ENCODE measurements at places on chromosomes 11 and 22.

DNA sequence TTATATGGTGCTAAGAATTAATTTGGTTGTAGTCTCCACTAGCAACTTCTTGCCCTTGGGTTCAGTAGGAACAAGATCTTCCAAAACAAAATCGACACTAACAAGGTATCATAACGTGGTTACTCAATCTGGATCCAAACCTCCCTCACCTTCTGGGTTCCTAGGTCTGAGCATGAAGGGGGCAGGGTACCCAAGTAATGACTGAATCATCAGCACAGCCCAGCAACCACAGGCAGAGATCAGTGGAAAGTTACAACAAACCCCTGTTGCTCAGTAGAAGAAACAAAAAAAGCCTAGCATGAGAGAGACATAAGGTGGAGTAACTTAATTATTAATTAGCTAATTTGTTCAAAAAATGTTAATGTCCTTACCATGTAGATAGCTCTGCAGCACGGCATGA is 221.4 kb downstream of the BLID start:
- DNase-seq, result no peak

DNA sequence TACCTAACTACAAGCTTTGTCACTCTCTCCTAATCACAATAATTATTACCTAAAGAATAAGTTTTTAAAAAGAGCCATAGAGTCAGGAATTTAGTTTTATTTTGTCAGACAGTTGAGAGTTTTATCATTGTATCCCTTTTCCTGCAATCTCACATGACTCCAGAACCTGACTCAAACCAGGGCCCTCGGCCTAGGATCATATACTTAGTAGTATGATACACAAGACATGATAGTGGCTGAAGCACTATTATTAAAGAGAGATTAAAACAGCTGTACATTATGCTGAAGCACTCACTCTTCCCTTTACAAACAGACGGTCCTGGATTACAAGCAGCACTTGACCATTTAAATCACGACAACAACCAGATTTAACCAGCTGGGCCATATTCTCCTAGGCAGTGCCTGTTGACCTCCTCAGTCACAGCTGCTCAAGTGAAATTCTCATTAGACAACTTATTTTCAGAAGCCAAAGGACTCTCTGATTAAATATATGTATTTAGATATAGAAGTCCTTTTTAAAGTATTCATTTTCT is 44.0 kb downstream of the SOX6 start:
- no peak for DNase-seq

- no peak for DNase-seq
Measured at GRCh38 chr11:110874437-110875030, 162.3 kb upstream of the ARHGAP20 start.

DNA sequence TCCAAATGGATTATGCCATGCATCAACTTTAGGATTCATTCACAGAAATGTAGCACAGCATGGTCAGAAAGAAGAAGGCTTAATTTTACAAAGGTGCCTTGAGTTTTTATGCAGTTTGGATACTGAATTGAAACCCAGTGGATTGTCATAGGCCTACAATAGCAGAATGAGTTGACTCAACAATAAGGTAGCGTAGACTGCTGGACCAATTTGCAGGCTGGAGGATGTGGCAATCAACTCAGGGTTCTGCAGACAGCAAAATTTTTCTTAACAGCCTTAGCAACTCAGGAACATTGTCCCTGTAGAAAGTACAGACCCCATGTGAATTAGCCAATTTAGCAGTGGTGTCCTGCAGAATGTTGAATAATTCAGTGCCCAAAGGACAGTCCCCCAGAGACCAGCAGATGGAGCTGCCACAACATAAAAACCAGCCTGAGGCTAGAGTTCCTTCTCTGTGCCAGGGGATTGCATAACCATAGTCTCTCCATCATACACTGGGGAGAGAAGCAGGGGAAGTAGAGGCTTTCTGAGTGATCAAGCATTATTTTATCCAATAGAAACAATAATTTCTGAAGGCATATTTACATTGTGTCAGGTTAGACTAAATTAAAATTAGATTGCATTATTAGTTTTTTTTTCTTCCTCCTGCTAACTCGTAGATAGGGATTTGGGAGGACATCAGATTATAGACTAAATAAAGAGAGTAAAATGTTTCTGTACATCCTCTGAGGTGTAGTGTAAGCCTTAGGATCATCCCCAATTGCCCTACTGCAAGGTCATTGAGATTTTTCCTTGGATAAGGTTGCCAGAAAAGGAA is 20.3 kb upstream of the MRPL17 start:
- no peak for DNase-seq

DNA sequence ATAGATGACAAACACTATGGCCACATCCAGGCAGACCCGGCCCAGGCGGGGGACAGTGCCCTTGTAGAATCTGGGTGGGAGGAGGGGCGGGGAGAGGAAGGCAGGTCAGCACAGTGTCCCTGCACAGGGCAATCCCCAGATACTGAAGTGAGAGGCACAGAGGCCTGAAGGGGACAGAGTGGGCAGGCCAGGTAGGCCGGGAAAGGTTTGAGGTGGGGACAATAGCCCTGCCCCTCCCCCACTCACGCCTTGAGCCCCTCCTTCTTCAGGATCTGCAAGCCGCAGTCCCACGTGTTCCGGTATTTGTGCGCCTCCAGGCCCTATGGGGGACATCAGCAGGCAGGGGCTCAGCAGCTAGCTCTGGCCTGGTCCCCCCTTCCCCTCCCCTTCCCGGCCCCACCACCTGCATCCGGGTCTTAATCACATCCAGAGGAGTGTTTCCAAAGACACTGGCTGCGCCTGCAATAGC is 2.3 kb downstream of the SLC25A1 start:
- no peak for DNase-seq

- no peak for DNase-seq
Measured at GRCh38 chr11:58742140-58742539, 10.4 kb upstream of the GLYAT start.

- DNase-seq, result no peak
Measured at GRCh38 chr11:46472662-46472994, 81.1 kb upstream of the CHRM4 start.

DNA sequence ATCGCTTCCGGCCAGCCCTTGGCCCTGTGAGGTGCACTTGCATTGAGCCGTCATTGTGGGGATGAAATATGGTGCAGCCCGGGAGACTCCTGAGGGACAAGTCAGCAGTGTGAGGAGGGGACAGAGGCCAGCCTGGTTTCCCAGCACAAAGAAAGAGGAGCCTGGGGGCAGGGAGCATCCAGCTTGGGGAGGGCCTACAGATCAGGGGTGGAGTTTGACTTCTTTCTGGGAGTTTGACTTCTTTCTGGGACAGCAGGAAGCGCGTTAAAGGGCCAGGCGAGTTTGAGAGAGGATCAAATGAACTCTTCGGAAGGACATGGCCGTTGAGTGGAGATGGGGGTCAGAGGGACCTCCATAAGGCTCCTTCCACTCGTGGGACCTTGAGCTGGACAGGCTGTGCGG is 91.9 kb downstream of the LRRC32 start:
- no peak for DNase-seq

DNA sequence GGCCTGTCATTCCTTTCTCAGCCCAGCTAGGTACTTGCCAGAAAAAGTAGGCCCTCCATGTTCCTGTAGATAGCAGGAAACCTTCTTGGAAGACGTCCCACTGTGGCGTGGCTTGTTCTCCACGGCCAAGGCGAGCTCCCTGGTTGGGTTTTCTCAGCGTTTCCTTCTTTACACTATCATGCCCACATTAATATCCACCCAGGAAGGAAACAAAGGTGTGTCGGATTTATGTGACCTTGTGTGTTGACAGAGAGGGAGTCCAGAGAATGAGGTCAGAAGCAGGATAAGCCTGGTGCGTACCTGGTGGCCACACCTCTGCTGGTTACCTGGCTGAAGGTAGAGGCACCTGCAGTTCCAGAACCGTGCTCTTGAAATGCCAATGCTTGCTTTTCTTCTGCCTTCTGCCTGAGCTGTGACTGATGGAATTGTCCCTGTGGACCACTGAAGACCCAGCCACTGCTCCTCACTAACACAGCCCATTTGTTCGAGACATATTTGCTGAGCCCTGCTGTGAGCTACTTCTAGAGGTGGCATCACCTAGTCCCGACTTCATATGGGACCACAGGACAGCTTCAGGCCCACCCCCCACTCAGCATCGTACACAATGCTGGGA is 7.9 kb downstream of the ASPHD2 start:
- DNase-seq, result no peak

DNA sequence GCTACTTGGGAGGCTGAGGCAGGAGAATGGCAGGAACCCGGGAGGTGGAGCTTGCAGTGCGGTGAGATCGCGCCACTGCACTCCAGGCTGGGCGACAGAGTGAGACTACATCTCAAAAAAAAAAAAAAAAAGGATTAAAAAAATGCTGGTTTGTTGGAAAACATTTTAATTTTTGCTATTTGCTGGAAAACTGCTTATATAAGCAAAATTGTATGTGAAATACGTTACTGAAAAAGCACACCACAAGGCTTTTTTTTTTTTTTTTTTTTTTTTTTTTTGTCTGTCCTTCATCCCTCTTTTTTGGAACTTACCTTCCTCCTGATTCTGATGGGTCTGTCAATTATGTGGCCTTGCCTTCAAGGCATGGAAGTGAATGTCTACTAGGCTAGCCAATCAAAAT is 40.8 kb downstream of the DCDC1 start:
- DNase-seq, result no peak

DNA sequence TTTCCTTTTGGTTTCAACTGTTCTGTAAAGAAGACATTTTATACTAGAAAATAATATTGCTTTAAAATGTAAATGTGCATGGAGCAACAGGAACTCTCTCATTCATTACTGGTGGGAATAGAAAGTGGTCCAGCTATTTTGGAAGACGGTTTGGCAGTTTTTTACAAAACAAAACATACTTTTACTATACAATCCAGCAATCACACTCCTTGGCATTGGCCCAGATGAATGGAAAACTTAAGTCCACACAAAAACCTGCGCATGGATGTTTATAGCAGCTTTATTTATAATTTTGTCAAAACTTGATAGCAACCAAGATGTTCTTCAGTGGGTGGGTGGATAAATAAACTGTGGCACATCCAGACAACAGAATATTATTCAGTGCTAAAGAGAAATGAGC is 49.9 kb upstream of the SEPTIN5 start:
- no peak for DNase-seq

DNA sequence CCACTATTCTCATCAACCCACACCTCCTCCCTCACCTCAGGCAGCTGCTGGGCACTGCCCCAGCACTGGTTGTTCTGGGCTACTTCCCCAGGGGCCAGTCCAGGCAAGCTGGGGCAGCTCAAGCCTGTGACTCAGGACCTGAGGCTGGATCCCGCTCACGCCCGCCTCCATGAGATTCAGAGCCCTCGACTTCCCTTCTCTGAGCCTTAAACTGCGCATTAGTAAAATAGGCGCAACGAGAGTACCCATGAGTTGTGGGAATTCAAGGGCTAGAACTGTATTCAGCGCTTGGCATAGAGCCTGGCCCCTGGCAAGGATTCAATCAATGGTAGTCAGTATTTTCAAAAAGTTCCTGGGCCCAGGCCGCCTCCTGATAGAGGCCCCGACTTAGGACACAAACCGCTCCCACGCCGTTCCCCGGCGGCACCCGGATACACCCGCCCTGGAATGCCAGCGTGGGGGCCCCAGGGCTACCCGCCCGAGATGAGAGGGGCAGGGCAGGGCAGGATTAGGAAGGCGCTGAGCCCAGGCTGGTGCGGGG is 723 bp upstream of the CD82 start:
- DNase-seq, result no peak

DNA sequence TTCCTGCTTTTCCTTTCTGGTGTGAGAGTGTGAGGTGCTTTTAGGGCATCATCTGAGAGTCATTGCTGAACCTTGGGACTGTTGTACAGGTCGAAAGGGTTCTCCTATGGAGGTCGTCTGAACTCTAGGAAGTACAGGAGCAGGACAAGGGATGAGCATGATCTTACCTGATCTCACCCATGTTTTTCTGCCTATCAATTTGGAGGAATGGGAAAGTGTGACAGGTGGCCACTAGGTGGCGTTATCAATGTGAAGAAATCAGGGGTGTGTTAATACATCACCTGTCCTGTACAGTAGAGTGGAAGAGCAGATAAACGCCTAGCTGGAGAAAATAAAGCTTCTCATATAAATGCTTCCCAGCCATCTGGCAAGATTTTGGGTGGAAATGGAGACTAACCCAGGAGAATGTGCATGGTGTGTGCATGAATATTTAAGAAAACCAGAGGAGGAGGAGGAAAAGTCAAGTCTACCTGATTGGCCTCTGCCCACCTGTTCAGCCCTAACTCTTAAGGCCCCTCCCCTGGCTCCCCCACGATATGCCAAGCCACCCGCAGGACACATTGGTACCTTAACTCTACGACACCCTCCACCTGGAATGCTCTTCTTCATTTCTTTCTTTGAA is 72.0 kb upstream of the NARS2 start:
- DNase-seq, result no peak

DNA sequence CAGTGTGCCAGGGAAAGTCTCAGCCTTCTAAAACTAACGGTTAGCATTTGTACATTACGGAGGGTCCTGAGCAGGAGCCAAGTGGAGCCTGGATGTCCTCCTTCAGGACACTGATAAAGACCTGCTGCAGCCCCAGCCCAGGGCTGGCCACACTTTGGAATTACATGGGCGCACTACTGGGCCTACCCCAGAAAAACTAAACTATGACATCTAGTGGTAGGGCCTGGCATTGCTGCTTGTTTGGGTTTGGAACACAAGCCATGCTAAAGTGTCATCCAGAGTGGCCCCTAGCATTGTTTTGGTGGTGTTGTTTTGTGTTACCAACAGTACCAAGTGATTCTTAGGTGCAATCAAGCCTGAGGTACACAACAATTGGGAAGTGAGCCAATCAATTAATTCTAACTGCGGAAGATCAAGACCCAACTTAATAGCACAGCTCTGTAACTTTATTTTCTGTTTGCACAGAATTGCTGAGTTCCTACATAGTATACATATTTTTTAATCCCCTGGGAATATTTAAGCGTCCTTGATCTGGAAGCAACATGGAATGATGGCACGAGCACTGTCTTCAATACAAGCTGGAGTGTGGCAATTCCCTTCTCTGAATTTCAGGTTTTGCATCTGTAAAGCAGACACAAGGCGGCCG is 340.7 kb downstream of the LARGE1 start:
- DNase-seq, result no peak

- no peak for DNase-seq
Measured at GRCh38 chr11:18987454-18988231, 48.4 kb upstream of the MRGPRX1 start.

- no peak for DNase-seq
Measured at GRCh38 chr11:9783986-9784385, 120.1 kb downstream of the SWAP70 start.

DNA sequence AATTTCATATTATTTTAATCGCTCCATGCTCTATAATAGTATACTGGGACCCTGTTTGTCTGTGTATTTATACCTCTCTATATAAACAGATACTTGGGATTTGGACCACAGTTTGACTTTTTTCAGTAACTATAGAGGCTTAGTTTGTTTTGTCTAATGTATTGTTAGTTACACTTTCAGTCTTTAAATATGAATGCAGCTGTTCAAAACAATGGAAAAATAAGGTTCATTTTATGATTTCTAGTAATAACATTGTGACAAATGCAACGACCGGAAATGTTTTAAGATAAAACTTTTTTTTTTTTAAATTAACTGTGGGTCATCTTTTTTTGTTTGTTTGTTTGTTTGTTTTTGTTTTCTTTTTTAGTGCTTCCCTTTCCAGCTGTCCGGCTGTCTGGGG is 133.5 kb downstream of the ARHGAP42 start:
- no peak for DNase-seq

- DNase-seq, result no peak
Measured at GRCh38 chr11:119982517-119983239, 155.2 kb downstream of the TRIM29 start.

All from stimulated activated CD8-positive, alpha-beta memory T cell treated with anti-CD3 and anti-CD28 coated beads, Interleukin-4, amount 100 ng/mL, for 4 hours (primary cell).